ENCODE measurements at places on chromosomes 3 and 15.

DNA sequence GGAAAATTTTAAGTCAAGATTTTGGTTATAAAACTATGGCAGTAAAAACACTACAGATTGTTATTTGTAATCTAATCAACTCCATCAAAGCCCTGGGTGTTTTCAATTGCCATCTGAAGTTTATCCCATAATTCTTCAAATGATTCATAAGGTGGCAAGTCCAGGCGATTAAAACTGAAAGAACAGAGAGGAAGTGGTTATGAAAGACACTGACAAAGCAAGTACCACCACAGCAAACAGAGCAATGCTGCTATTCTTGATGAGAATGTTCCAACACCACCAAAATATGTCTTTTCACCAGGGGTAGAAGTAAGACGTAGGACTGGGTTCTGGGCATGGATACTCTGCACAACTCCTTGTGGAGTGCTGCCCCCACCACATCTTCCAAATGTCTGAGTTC is 86.9 kb upstream of the PRTG start:
- no peak for DNase-seq

DNA sequence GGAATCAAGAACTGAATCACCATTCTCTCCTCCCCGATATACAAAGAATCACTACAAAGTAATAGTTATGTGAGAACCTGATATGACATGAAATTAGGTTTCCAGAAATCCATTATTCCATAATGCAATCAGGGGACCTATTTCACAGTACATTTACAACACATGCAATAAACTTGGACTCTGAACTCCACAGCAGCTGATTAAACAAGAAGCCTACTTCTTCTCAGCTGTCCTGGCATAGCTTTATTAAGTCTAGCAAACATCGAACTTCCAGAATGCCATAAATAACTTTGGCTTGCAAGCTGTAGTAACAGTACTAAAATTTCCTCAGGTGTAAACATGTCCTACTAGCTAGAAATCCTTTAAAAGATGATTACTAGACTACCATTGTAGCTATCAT is 17.8 kb downstream of the PDCD10 start:
- DNase-seq: no peak

- no peak for DNase-seq
Measured at GRCh38 chr3:197117114-197117513, 87.5 kb upstream of the MELTF start.

- no peak for DNase-seq
Measured at GRCh38 chr15:94297558-94297957, 66.2 kb downstream of the MCTP2 start.

GRCh38 chr15:65310431-65311137 is 6.1 kb downstream of the RNU5B-1 start:
- DNase-seq: no peak

GRCh38 chr15:35000511-35000910 is 12.4 kb upstream of the ZNF770 start:
- DNase-seq: no peak

DNA sequence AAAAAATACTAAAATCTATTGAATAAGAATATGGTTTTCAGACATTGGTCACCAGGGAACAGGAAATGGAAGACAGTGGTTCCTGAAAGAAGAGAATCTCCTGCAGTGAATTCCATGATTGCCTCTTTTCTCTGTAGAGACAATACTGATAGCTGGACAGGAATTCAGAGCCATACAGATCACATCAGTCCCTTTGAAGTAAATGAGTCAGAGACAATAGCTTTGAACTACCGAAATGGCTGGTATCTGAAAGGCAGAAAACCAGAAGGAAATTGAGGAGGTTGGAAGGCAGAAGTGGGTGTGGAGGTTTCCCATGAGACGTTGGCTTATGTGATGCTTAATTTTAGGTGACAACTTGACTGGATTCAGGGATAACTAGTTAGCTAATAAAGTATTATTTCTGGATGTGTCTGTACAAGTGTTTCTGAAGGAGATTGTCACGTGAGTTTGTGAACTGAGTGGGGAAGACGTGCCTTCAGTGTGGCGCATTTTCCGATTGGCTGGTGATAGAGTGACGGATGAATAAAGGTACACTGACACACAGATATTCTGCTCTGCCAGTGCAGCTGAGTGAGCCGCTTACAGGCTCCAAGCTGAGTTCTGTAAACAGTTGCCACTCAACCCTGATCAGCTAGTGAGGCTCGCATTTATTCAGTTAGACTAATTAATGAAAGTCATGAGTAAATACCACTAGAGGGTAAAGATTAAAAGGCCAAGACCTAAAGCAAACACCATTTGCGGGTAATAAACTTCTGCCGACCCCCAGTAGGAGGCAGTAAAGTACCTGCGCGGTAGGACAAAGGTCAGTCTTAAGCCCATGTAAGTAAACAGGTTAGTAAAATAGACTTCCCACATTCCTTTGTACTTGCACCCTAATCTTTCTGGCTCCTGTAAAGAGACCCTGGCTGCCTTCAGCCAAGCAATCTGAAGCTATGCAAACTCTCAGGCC is 1298.6 kb downstream of the SI start:
- DNase-seq: no peak

DNA sequence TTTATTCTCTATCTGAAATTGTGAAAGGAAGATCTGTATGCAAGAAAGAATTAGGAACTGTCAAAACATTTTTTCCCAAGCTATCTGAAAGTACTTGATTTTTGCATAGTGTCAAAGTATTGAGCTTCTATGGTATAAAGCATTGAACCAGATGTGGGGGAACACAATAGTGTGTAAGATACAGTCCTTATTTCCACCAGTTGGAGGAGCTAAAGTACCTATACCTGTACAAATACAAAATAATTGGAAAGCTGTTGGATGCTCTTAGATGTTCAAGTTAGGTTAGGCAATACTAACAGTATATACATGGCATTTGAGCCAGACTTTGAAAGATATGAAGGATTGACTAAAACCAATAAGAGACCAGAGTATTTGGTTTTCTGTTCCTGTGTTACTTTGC is 148.4 kb downstream of the B3GALNT1 start:
- no peak for DNase-seq

GRCh38 chr15:86571873-86572272 is 492.2 kb downstream of the AGBL1 start:
- DNase-seq: no peak

DNA sequence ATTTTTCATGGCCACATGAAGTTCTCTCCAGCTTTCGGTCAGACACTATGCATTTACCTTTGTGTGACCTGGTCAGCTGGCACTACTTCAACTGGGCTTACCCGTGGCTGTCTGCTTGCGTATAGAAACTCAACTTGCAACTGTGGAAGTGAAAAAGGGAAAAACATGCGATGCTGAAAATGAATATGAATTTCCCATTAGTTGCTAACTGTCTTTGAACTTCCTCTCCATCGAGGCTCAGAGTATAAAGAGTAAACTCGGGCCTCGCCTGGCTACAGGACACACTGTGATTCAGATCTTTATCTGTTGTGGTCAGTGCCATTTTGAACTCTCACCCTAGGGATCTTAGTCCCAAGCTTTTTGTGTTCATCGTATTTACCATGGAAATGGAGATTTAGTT is 26.8 kb downstream of the NFKBIZ start:
- no peak for DNase-seq

GRCh38 chr3:32371461-32372212 is 20.0 kb upstream of the CMTM7 start:
- DNase-seq: no peak

- DNase-seq: no peak
Measured at GRCh38 chr3:101381809-101382208, 61.4 kb upstream of the IMPG2 start.

Data from GM12891 (cell line).